NCI-H1930 (cell line): ENCODE measurements at places on chromosomes 3 and 15.

- DNase-seq, result no peak
These were observed 41.2 kb downstream of the PIGB start for GRCh38 chr15:55360256-55360655.

- no peak for DNase-seq
These were observed 20.5 kb downstream of the MYO1E start for GRCh38 chr15:59352189-59352588.

DNA sequence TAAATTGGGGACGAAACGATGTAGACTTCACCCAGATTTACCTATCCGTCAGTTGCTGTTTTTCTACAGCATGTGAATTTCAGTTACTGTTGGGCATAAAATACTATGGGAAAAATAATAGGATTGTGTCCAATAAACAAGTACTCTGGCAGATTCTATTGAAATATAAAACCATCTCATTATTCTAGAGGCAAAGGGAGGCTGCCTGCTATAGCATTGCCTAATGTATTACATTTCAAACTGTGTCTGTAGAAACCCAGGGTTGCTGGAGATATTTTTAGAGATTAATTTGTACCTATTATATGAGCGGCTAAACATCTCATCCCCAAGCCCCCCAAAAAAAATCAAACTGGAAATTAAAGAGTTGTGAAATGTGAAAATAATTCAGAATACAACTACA is 159.6 kb upstream of the IL12A start:
- DNase-seq, result no peak

DNA sequence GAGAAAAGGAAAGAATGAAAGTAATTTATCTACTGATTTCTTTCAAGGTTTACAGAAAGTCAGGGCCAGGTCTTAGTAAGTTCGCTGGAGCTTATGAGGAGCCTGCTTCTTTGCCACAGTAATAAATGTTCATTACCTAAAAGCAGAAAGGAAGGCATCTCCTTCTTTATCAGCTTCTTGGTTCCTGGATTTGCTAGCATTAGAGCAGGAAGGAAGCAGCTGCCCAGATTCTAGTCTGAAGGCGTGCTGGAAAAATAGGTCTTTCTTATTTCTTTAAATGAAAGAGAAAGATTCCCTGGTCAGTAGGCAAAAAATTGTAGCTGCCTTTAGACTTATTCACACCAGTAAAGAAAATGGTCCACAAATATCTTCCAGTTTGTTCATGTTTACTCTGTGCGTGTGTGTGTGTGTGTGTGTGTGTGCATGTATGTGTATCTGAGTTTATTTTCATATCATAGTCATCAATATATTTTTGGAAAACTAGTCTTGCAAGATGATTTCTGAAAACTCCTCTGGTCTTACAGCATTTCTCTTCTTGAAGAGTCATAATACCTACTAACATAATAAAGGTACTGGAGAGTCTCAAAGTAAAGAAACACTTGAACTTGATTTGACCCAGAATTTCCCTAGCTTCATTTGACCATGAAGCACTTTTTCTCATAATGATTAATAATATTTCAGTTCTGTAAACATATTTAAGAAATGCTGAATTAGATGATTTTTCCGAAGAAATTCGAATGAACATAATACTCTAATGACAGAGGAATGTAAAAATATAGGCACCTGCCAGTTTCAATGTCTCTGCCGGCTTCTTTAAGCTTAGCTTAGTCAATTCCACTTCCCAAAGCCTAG is 255.3 kb upstream of the ZPLD1 start:
- no peak for DNase-seq

DNA sequence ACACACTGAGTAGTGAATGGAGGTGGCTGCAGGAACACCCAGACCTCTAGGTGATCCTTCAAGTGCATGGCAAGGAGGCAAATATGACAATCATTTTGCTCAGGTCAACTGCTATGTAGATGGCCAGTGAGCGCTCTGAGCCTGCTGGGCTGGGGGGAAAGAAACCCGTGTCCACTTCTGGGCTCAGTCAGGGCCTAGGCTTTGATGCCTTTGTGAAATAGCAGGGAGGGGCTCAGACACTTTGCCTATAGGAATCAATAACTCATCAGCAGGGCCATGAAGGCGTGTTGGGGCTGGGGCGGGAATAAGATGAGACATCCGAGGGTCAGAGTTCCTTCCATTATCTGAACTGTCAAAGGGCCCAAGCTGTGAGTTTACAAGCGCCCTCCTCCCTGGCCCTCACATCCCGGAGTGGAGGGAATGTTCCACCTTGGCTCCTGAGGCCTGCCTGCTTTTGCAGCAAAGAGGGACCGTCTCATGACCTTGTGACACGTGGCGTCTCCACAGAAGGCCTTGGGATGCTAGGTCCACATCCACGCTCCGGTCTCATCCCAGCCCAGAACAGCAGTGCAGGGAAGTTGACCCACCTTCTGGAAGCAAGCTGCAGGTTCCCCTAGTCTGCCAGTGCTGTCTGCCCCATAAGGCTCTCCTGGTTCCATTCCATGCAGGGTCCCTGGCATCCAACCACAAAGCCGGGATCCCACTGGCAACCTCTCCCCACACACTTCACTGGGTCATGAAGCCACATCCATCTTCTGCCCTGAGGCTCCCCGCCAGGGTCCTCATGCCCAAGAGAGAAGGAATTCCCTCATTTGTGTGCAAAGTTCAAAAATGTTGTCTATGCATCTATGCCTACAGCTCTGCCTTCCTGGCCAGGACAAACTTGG is 78.4 kb downstream of the CHSY1 start:
- DNase-seq, result no peak

DNA sequence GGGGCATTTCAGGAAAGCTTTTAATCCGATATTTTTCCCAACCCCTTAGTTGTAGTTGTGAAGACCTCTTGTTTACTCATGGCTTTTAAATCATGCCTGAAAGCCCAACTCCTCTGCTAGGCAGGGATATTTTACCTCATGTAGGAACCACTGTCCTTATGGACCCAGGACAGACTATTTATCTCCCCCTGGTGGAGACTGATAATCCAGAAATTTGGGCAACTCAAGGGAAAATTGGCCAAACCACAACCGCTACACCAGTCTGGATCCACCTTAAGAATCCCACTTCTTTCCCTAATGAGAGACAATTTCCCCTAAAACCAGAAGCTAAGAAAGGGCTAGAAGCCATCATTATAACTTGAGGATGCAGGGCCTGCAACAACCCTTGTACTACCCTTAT is 248.1 kb upstream of the STAC start:
- DNase-seq, result no peak

DNA sequence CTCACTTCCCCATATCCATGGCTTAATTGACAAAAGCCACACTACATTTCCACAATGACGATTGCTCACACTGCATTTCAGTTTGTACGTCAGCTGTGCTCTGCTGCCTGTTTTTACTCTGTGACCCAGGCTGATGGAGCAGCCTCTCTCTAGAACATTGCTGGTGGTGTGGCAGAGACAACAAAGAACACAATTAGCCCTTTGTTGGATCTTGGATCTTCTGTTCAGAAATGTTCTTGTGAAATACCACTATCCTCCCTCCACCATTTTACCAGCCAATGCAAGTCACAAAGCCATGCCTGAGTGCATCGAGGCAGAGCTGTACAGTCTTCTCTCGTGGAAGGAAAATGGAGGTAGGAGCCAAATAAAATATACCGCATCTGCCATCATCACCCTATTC is 56.9 kb upstream of the TBC1D5 start:
- no peak for DNase-seq

DNA sequence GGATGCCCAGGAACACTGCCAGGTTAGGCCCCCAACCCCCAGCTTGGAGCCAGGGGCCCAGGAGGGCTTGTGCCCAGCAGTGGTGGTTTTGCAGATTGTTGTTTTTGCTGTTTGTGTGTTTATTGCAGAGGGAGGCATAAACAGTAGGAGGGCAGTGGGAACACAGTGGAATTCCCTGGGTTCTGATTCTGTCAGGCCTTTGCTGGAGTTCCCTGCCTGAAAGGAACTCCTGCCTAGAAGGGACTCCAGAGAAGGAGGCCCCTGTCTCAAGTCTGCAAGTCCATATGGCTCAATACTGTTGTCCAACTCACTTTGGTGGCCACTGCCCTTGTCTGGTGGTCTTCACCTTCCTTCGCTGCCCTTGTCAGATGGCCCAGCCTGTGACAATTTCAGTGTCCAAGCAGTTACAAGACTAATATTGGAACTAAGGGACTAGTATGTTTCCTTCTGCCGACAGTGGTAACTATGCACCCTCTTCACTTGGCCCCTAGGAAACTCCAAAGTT is 47.4 kb upstream of the RAB6B start:
- DNase-seq, result no peak

DNA sequence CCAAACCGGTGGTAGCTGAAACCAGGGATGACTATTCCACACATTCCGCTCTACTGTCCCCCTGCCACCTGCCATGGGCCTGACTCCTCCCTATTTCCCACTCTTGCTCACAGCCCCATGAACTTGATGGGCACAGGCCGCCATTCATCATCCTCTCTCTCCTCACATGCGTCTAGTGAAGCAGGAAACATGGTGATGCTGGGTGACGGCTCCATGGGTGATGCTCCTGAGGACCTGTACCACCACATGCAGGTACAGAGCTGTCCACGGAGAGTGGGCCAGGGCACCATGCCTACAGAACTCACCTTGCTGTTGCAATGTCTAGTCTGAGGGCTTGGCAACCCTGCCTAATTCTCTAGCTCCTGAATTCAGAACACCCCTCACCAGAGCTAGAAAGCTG is 23.3 kb upstream of the MANF start:
- DNase-seq, result no peak

DNA sequence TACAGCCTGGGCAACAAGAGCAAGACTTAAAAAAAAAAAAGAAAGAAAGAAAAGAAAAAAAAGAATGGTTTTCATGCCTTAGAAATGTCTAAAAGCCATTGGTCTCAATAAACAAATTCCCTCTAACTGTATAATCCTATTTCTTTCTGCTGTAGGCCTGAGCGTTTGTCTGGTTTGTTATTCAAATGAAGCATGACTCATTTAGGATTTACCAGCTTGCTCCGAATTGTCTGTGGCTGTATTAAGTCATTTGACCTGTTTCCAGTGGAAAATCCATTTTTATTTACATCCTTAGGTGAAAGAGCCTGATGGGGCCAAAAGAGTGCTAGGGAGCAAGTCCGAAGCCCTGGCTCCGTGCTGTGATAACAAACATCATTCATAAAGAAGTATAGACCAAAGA is 73.8 kb downstream of the BDH1 start:
- no peak for DNase-seq
